Fibroblast of mammary gland (primary cell): ENCODE measurements at places on chromosomes 11 and 22.

DNA sequence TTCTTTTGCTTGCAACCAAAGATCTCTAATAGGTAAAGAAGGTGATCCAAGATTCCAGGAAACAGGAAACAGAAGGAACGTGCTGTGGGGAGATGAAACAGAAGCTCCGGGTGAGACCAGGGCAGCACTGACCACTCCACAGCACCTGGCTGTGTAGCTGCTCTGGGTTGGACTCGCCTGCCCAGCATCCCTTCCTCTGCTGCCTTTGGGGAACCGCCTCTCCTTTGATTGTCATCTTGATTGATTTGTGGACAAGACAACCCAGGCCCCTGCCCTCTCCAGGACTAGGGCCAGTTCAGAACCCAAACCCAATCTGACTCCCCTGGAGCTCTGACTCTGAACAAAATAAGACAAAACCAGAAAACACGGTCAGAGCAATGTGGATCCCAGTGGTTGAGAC lies 14.7 kb upstream of the APOBEC3A start:
- DNase-seq: no peak

GRCh38 chr22:31250740-31251600 lies 38.9 kb downstream of the LIMK2 start:
- DNase-seq: no peak

- DNase-seq: no peak
These were observed 28.8 kb upstream of the SYT13 start for GRCh38 chr11:45314900-45315299.

- DNase-seq: peak; percentile 22
These were observed 1.1 kb downstream of the MTMR2 start for GRCh38 chr11:95922536-95923438.

DNA sequence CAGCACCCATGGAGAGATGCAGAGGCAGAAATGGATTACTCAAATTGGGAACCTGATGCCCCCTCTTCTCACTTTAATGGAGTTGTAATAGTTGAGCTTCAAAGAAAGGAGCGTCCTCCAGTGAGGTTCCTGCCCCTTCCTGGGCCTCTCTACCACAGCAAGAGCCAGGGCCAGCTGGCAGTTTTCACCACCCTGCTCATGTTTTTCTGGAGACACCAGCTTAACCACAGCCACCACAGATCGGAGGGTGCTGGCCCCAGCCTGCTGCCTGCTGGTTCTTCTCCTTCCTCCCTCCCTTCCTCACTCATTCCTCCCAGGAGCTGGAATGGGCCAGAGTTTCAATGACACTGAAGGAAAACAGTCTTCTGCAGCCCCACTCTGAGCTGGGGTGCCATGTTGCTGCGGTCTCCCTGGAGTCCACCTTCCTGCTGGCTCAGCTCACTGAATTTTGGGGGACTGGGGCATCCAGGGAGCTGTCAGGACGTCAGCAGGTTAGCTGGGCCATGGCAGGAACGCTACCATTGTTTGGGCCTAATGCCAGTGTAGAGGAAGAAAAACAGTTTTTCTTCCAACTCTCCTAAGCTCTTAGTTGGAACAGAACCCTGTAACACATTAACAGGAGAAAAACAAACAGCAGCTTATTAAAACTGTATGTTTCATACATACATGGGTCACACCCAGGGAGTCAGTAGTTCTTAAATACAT lies 57.7 kb downstream of the TRAF6 start:
- no peak for DNase-seq

- no peak for DNase-seq
These were observed 80.2 kb downstream of the CCDC34 start for GRCh38 chr11:27282806-27283205.

- no peak for DNase-seq
These were observed 10.9 kb downstream of the MUC2 start for GRCh38 chr11:1085440-1086170.
